Thoracic aorta (tissue), 2 donors: ENCODE measurements at places on chromosomes 4 and X. TPM values are rescaled to one million over a fixed set of nuclear protein-coding genes. Genes with fewer than 3 reads are reported as not detected.

Gene IL13RA2
- 42.2 TPM for total RNA-seq

DNA sequence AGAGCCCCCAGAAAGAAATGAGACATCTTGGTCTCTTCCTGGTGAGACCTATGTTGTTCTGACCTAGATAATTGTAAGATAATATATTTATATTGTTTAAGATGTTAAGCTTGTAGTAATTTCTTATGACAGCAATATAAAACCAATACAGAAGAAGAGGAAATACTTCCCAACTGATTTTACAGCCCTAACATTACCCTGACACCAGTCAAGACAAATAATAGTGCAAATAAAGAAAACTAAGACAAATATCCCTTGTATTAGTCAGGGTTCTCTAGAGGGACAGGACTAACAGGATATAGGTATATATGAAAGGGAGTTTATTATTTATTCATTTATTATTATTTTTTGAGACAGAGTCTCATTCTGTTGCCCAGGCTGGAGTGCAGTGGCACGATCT lies 18.7 kb downstream of the TCEAL8 start:
- no peak for DNase-seq
- H3K4me1 ChIP-seq, result no peaks in the 10 kb centered on the region
- H3K36me3 ChIP-seq, result no peaks in the 10 kb centered on the region

Gene MAGEE1
- 3.2 TPM for total RNA-seq

Gene MAGEA4
- not detected for total RNA-seq

Gene HS6ST2
- total RNA-seq, result not detected

Gene TCEANC
- 2.6 TPM for total RNA-seq

DNA sequence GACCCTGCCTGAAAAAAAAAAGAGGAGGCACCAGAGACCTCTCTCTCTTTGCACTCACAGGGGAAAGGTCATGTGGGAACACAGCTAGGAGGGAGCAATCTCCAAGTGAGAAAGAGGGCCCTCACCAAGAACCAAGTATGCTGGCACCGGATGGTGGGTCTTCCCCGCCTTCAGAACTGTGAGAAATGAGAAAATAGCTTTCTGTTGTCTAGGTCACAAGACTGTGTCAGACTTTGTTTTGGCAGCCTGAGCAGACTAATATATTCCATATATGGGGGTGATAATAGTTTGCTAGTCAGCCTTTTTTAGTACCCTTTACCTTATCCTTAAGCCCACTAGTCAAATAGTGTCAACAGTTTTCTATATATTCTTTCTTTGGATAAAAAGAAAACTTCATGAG lies 193.0 kb downstream of the TRIML1 start:
- no peaks in the 10 kb centered on the region for H3K27me3 ChIP-seq
- H3K4me1 ChIP-seq, result peaks cover 8% of the 10 kb centered on the region
- H3K27ac ChIP-seq, result peak overlapping the region; percentile 91
- H3K4me3 ChIP-seq, result peak overlapping the region; percentile 52
- no peaks in the 10 kb centered on the region for H3K36me3 ChIP-seq

Gene HPF1
- 50.7 TPM for total RNA-seq

DNA sequence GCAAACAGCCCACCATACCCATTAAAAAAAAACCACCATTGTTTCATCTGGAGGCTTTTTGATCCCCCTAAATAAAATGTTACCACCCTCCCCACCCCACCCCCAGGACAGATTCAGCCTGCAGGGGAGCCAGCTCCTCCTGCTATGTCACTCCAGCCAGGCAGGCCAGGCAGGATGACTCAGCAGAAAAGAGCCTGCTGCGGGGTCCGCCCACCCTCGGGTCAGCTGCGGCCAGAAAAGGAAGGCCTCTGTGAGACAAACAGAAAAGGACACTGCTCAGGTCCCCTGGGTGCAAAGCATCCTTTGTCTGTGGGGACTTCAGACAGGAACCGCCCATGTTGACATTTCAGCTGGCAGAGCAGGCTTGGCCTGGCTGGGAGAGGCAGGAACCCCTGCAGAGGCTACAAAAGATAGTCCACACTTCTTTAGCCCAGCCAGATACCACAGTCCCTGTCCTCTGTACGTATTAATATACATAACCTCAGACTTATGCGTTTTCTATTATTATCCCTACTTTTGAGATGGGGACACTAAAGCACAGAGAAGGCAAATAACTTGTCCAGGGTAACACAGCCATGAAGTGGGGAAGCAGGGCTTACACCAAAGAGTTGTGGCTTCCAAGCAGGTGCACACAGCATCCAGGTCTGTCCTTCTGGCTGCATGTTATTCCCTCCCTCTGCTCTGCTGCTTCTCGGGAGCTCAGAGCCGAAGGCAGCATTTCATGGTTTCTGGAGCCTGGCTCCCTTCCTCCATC lies 147.7 kb downstream of the CPEB2 start:
- H3K27ac ChIP-seq, result peak overlapping the region; percentile 71
- peaks cover 10% of the 10 kb centered on the region for H3K4me1 ChIP-seq
- no peaks in the 10 kb centered on the region for H3K27me3 ChIP-seq
- no peaks in the 10 kb centered on the region for H3K36me3 ChIP-seq
- no peak overlapping the region for H3K4me3 ChIP-seq
- peak; percentile 39 for DNase-seq

Gene XAGE1A
- not detected for total RNA-seq

- H3K4me3 ChIP-seq, result peak overlapping the region; percentile 67
- no peak overlapping the region for H3K27ac ChIP-seq
- no peaks in the 10 kb centered on the region for H3K36me3 ChIP-seq
- H3K27me3 ChIP-seq, result no peaks in the 10 kb centered on the region
- no peak for DNase-seq
Observed at GRCh38 chr4:44916411-44916810, 190.1 kb upstream of the GNPDA2 start.

DNA sequence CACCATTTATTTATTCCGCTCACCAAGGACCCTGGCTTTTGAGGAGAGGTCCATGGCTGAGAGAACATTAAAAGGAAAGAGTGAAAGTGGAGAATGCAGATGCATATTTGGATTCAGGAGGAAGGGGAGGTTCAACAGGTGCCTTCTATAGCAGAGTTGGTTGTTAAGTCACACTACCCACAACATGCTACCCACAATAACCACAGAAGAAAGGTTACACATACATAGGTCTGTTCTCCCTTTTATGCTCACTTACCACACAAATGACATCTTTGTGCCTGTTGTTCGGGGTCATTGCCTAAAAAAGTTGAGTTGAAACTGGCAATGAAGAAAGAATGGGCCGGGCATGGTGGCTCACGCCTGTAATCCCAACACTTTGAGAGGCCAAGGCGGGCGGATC lies 587.4 kb downstream of the RPA4 start:
- no peak overlapping the region for H3K27ac ChIP-seq
- no peak for DNase-seq
- no peaks in the 10 kb centered on the region for H3K4me1 ChIP-seq
- H3K36me3 ChIP-seq, result no peaks in the 10 kb centered on the region
- no peaks in the 10 kb centered on the region for H3K27me3 ChIP-seq

- no peak overlapping the region for H3K27ac ChIP-seq
- H3K4me1 ChIP-seq, result no peaks in the 10 kb centered on the region
- no peaks in the 10 kb centered on the region for H3K36me3 ChIP-seq
- DNase-seq, result no peak
- H3K4me3 ChIP-seq, result no peak overlapping the region
Observed at GRCh38 chrX:41313419-41313818, 20.5 kb upstream of the DDX3X start.

Gene C4orf54
- 0.07 TPM for total RNA-seq

Gene MAOA
- 85.1 TPM for total RNA-seq

DNA sequence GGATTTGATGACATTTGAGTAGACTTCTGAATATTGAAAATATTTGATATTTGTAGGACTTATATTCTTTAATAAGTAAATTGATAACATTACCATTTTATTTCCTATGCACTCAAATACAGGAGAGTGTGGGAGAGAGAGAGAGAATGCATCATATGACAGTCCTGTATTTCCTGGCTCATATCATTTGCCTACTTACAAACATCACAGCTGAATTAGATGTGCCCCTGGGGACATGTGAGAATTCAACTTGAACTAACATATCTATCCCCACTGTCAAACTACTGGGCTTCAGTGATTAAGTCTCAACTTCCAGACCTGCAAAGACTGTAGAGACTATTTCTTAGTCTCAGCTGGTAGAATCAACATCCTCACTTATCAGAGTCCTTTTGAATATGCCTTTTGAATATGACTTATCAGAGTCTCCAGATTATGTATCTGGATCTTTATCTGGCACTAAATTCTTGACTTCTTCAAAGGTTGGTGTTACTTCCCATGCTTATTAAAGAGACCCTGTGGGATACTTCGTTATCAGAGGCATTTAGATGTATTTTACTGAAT lies 75.5 kb downstream of the PABPC4L start:
- no peaks in the 10 kb centered on the region for H3K36me3 ChIP-seq
- no peak overlapping the region for H3K4me3 ChIP-seq

GRCh38 chr4:78218260-78218659 lies 161.1 kb downstream of the FRAS1 start:
- no peaks in the 10 kb centered on the region for H3K27me3 ChIP-seq
- H3K27ac ChIP-seq, result no peak overlapping the region
- H3K4me3 ChIP-seq, result no peak overlapping the region
- no peaks in the 10 kb centered on the region for H3K4me1 ChIP-seq
- H3K36me3 ChIP-seq, result no peaks in the 10 kb centered on the region

DNA sequence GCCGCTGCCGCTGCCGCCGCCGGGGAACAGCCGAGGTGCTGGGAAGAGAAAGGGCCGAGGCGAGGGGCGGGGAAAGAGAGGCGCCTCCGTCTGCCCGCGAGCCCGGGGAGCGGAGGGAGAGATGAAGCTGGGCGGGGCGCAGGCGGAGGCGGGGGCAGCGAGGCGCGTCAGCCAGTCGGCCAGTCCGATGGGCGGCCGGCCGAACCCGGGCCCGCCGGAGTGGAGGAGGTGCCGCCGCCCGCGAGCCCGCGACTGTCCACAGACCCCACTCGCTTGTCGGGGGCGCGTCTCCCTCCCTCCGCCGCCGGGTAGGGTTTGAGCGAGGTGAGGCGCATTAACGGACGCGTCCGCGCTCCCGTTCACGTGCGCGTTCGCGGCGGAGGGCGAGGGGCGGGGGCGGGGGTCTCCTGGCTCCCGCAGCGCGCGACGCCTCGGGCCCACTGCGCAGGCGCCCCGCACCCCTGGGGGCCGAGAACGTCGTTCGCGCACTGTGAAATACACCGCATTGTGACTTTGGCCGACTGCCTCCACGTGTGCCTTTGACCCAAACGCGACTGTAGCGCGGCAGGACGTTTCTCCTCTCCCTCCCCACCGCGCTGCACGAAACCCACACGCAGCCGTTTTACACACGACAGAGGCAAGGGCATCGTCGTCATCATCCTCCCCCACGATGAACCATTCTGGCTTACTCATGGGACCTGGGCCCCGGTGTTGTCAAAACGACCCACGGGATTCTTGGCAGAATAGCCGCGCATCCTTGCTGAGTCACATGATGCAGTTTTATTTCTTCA lies at the start of gene NUDT11:
Gene NUDT11, minus strand, starts transcription at position 92 of the 791 bp plus-strand sequence. CDS start 148 bp downstream, outside the sequence.
- peak within 1 kb of the TSS; percentile 73 for H3K4me3 ChIP-seq
- no peaks in the 10 kb centered on the region for H3K36me3 ChIP-seq
- no peaks in the 10 kb centered on the region for H3K4me1 ChIP-seq

- peaks cover 9% of the 10 kb centered on the region for H3K4me1 ChIP-seq
- H3K27me3 ChIP-seq, result no peaks in the 10 kb centered on the region
- no peak for DNase-seq
- no peak overlapping the region for H3K4me3 ChIP-seq
- H3K36me3 ChIP-seq, result no peaks in the 10 kb centered on the region
- H3K27ac ChIP-seq, result no peak overlapping the region
Observed at GRCh38 chr4:53863736-53864365, 200.6 kb downstream of the CHIC2 start.

- no peaks in the 10 kb centered on the region for H3K36me3 ChIP-seq
- H3K4me1 ChIP-seq, result peaks cover 40% of the 10 kb centered on the region
- no peak for DNase-seq
- H3K27ac ChIP-seq, result no peak overlapping the region
Observed at GRCh38 chr4:147616849-147617172, 386 bp upstream of the TMEM184C start.

GRCh38 chr4:177322266-177322665 lies 12.6 kb downstream of the NEIL3 start:
- H3K27me3 ChIP-seq, result no peaks in the 10 kb centered on the region
- no peak overlapping the region for H3K27ac ChIP-seq
- DNase-seq, result no peak
- no peaks in the 10 kb centered on the region for H3K36me3 ChIP-seq
- H3K4me3 ChIP-seq, result peak overlapping the region; percentile 6
- peaks cover 10% of the 10 kb centered on the region for H3K4me1 ChIP-seq

GRCh38 chrX:136694431-136695087 lies 46.6 kb downstream of the CD40LG start:
- no peak for DNase-seq
- H3K4me1 ChIP-seq, result no peaks in the 10 kb centered on the region
- no peak overlapping the region for H3K4me3 ChIP-seq
- no peaks in the 10 kb centered on the region for H3K27me3 ChIP-seq
- H3K27ac ChIP-seq, result no peak overlapping the region

DNA sequence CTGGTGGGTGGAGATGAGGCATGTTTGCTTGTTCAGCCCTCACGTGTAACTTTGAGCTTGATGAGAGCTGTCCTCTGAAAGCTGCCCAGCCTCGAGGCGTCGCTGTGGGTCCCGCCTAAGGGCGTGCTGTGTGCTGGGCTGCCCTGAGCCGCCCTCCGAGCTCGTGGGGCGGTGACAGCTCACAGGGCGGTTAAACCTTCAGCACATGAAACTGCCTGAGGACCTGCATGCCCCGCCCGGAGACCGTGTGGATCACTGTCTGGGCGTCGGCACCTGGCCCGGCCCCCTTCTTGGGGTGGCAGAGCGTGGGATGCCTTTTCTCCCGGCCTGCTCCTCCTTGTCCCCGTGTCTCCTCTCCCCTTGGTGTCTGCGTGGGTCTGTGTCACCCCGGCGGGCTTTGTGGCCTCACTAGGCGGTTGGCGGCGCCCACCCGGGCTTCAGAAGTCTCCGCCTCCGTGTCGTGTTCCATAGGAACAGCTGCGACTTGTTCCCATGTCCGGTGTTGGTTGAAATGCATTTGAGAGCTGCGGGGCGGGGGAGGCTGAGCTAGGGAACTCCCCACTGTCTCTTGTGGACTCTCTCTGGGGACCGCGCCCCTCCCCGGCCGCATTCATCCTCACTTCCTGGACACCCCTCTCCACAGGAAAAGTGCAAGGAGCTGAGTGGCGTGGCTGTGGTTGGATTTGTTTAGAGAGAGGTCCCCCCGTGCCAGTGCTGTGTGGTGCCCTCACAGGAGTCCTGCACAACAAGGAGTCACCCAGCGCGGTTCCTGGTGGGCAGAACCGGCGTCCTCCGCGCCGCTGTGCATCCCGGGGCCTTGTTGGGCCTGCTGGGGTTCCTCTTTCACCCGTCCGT lies 6.8 kb downstream of the AKAP17A start:
- peaks cover 87% of the 10 kb centered on the region for H3K36me3 ChIP-seq
- H3K27me3 ChIP-seq, result no peaks in the 10 kb centered on the region
- peaks cover 5% of the 10 kb centered on the region for H3K4me1 ChIP-seq
- no peak overlapping the region for H3K27ac ChIP-seq
- DNase-seq, result no peak
- H3K4me3 ChIP-seq, result no peak overlapping the region

DNA sequence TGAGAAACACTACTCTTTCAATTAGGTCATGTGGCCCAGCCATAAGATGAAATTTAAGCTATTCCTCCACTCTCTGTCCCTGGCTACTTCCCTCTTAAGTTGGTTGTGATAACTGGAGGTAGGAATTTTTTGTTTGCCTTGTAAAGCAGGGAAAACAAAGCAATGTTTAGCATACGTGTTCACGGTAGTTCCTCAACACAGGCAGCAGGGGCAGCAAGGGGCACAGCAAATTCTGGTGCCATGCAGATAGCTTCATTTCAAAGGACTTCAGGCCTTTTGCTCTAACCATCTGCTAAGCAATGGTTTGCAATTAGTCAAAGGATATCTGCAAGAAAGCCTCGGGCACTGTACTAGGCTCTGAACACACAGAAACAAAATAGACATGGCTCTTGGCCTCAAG lies 330.2 kb downstream of the ZIC3 start:
- no peaks in the 10 kb centered on the region for H3K27me3 ChIP-seq
- no peak for DNase-seq
- H3K27ac ChIP-seq, result no peak overlapping the region
- no peaks in the 10 kb centered on the region for H3K4me1 ChIP-seq
- no peak overlapping the region for H3K4me3 ChIP-seq
- H3K36me3 ChIP-seq, result no peaks in the 10 kb centered on the region

Gene COL4A6
- 2.2 TPM for total RNA-seq
